ENCODE measurements at places on chromosomes 7 and 10.

- no peak for DNase-seq
These were observed 5.4 kb upstream of the ZNF783 start for GRCh38 chr7:149256568-149256967.

GRCh38 chr7:756928-757560, 30.0 kb upstream of the PRKAR1B start:
- no peak for DNase-seq

- DNase-seq: no peak
These were observed 11.3 kb downstream of the ADAM12 start for GRCh38 chr10:126376956-126377355.

DNA sequence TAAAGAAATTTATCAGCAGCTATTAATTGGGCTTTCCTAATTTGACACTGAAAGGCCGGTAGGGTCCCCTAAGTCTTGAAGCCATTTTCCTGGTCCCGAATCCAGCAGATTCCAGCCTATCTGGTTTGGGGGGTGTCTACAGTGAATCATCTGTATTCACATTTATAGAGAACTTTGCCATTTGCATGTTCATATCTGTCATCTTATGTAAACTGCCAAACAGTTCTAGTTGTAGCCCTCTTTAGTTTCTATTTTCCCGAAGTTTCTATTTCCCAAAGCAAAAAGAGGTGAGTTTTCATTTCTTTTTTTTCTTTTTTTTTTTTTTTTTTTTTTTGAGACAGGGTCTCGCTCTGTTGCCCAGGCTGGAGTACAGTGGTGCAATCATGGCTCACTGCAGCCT, 47.6 kb downstream of the PAPSS2 start:
- no peak for DNase-seq

GRCh38 chr7:141874787-141875186, 33.5 kb upstream of the PRSS37 start:
- DNase-seq: no peak

- DNase-seq: no peak
These were observed 42.7 kb downstream of the FAM53B start for GRCh38 chr10:124701435-124701834.

DNA sequence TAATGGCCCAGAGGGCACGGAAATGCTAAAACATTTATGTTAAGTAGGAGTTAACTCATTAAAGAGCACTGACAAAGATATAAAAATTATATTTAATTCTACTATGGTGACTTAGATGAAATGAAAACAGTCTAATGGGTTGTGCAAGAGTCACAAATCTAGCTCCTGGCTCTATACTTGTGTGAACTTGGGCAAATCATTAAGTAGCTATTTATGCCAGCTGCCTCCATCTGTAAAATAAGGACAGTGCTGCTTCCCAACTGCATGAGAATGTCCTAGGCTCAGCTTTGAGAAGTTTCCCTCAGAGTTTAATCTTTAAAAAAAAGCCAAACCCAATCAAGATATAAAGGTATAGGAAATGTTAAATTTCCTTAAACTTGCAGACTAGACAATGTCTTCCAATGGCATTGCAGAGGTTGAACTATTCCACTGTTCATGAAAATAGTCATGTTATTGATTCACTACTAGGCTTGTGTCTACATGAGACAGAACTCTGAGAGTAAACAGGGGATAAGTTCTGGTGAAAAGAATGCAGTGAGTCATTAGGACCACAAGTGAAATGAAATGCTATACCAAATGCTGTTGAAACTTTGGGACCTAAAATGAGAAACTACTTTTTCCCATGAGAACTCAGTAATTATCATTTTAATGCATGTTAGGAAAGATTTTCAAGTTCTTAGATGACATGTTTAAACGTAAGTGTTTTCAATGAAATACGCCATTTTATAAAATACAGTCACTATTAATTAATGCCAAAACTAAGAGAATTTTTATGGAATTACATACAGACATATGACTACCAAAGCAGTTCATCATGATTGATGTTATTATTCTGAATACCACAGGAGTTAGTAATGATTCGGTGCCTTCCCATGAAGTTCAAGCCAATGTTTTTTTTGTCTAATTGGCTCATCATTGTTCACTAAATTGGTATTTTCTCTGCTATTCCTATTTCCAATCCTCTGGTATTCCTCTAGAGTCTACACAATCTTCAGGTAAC, 84.2 kb downstream of the CDK6 start:
- DNase-seq: peak; percentile 86

DNA sequence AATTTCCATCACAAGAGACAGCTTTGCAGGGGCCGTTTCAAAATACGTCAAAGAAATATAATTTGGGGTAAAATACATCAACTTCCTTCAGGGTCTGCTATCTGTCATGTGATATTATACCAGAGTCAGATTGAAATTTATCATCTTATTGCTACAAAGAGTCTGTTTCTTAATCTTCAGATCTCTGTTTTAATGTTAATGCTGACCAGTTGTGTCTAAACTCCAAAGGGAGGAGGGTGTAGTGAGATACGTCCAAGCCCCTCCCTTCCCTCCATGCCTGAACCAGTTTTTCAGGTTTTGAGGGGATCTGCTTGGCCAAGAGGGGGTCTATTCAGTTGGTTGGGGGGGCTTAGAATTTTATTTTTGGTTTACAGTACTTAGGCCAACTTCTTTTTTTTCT, 891.6 kb downstream of the GRM8 start:
- no peak for DNase-seq

- no peak for DNase-seq
These were observed 26.7 kb downstream of the TBC1D12 start for GRCh38 chr10:94428766-94429707.

DNA sequence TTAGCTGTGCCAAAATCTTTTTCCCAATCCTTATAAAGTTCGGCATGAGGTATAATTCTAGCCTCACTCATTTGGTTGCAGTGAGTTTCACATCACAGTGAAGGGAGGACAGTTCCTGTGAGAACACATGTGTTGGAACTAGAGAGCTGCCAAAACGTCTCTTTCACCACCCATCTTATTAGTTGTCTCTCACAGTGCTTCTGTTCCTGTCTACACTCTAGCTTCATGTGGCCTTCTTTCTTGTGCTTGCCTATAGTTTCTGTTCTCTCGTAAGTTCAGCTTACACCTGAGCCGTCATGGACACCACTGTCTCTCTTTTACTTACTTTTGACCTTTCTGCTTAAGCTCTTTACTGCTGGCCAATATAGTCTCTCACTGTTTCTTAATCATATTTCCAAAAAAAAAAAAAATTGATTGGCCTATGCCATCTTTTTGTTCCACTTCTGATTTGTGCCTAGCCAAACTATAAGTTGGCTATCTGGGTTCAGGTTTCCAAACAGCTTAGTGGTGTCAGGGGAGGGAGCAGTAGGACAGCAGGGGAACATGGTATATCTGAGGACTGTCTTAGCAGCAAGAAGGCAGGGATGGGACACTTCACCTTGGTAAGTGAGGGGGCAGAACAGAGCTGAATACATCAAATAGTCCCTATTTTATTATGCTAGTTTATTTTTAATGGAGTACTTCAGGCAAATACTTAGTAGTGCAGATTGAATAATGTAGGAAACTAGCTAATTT, 38.0 kb downstream of the ZNRF2 start:
- DNase-seq: no peak

DNA sequence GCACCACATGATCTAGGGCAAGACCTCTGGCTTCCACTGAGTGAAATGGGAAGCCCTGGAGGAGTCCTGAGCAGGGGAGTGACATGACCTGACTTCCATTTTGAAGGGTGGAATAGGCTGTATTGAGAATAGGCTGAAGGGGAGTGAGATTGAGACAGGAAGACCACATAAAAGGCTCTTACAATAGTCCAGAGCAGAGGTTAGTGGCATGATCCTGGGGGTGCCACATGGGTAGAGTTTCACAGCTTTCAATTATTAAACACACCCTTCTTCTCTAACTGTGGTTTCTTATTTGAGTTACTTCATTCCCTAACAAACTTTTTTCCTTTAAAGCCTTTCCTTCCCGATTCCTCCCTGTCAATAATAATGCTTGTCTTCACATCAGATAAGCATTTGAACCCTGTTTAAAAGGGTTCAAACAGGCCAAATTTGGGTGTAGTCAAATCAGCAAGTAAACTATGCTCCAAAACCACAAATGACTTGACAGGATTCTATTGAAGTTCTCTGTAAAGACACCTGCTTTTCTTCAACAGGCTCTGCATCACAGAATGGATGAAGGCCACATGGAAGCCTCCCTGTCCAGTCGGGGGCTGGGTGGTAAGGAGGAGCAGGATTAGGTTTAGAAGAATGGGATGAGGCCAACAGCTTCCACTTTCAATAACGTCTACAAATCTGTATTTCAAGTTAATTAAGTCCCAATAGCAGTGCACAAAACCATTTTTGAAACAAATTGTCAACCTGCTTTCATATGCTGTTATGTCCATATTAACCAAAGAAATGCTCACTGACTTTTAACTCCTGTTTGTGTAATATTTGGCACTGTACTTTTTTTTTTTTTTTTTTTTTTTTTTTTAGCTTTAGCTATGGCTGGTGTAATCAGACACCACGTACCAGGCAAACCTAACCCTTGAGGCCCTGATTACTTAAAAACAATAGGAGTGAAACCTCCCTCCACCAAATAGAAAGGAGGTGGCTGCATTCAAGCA, 131.9 kb downstream of the NRCAM start:
- DNase-seq: no peak

- DNase-seq: no peak
These were observed 207.5 kb downstream of the CUX1 start for GRCh38 chr7:102024769-102025391.

DNA sequence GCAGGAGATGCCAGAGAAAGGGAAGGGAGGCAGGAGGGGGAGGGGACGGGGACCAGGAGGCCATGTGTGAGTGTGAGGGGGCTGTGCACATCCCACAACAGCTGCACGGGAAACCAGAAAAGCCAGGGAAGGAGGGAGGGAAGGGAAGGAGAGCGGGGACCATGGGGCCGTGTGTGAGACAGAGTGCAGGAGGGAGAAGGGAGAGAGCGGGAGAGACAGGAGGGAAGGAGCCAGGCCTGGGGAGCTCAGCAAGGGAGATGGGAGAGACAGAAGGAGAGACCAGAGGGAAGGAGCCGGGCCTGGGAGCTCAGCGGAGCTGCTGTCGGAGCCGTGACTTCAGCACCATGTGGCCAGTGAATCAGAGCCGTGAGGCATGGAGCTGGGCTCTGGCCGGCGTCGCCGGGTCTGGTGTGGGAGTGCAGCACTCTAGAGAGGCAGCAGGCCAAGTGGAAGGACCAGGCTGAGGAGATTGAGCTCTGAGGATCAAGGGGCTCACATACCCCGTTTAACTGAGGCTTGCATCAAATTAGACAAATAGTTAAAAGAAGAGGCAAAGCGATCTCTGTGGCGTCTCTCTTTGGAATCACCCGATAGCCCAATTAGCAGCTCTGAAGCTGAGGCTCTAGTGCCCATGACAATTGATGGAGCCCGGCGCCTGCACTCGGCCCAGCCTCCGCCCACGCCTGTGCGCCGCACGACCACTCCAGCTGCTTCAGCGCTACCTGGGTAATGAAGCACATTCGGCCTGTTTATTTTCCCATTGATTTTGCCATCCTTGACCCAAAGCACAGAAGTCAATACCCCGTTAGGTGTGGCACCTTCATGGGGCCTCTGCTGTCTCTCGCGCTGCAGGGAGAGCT, 150.4 kb downstream of the MAD1L1 start:
- no peak for DNase-seq

GRCh38 chr7:111192614-111193413, 101.9 kb downstream of the LRRN3 start:
- no peak for DNase-seq

GRCh38 chr7:141483044-141483443, 68.2 kb upstream of the AGK start:
- no peak for DNase-seq

GRCh38 chr10:131920693-131921092, 19.9 kb downstream of the PPP2R2D start:
- DNase-seq: no peak

DNA sequence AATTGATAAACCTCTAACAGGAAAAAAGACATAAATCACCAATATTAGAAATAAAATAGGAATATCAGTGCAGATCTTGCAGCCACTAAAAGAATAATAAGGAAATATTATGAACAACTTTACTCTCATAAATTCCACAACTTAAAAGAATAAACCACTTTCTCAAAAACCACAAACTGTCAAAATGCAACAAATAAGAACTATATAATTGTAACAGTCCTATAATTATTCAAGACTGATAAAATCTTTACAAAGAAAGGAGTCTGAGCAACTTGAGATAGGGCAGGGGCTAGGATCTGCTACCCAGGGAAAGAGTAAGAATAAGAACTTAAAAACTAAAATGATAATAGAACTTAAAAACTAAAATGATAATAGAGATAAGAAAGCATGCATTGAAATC, 169.5 kb upstream of the GDF10 start:
- DNase-seq: no peak

- no peak for DNase-seq
These were observed 299.4 kb downstream of the SNX13 start for GRCh38 chr7:17640730-17641377.

- DNase-seq: peak; percentile 83
These were observed 93.4 kb downstream of the AVL9 start for GRCh38 chr7:32588657-32589056.

GRCh38 chr7:1219498-1219897, 13.2 kb upstream of the UNCX start:
- DNase-seq: no peak

DNA sequence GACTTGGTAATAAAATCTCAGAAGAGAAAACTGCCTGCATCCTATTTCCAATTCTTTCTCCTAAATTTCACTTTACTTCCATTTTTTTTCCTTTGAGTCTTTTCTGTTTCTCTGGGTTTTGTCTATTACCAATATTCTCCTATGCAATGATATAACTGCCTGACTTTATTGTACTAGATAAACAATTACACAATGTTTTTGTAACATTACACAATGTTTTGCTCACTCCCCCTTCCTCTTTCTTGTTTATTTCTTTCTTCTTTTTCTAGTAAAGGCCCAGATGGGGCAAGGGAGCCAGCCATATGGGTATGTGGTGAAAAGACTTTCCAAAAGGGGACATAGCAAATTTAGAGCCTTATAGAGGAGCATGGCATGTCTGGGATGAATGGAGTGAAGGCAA, 278.7 kb upstream of the PHYHIPL start:
- DNase-seq: no peak

GRCh38 chr10:70442332-70442988, 979 bp upstream of the NODAL start:
- no peak for DNase-seq

Data from HS-5 (cell line).